ENCODE measurements at places on chromosomes 7 and 10.

DNA sequence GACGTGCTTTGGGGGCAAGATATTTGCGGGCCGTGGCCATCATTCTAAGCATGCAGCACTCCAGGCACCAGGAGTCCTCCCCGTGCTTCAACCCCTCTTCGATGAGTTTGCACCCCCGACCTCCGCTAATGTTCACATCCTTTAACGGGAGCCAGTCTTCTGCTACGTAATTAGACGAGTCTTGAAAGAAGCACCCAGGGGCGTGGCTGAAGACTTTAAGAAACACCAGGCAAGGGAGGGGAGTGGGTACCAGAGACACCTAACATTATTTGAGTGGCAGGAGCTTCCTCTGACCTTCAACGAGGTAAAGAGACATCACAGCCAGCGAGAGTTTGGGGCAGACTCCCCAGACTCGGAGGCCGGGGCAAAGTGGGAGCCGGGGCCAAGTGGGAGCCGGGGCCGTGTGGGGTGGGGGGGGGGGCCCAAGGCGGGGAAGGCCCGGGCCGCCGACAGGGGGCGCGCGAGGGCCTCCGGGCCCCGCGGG lies 31.1 kb upstream of the TOMM7 start:
- peak; percentile 60 for DNase-seq

DNA sequence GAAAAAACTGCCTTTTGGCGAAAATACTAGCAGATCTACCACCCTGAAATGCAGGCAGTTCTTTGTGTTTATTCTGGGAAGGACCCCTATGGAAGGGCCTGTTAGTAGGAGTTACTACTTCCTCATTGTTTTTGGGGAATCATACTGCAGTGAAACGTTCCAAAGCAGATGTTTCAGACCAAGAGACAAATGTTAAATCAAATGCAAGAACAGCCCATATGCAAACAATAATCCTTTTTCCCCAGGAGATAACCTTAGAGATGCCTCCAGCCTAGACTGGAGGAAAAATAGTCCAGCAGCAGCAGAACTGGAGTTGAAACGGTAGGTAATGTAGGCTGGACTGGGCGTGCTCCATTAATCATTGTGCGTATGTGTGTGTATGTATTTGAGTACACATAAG lies 65.9 kb upstream of the VWDE start:
- no peak for DNase-seq

DNA sequence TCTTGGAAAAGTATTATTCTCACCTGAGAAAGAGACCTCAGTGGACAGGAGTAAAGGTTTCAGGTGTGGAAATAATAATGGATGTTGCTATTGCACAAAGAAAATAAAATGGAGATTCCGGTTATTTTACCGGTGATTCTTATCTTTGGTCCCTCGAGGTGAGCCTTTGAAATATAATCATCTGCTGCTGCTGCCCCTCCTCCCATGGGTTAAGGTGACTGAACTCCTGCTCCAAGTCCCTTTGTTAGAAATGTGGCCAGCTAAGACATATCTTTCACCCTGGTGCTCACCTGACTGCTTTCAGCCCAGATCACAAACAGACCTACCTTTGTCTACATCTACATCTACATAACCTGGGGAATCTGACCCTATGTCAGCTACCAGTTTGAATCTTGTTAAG lies 5.7 kb downstream of the CUBN start:
- no peak for DNase-seq

- DNase-seq, result no peak
These were observed 1.1 kb downstream of the WDFY4 start for GRCh38 chr10:48685731-48686130.

DNA sequence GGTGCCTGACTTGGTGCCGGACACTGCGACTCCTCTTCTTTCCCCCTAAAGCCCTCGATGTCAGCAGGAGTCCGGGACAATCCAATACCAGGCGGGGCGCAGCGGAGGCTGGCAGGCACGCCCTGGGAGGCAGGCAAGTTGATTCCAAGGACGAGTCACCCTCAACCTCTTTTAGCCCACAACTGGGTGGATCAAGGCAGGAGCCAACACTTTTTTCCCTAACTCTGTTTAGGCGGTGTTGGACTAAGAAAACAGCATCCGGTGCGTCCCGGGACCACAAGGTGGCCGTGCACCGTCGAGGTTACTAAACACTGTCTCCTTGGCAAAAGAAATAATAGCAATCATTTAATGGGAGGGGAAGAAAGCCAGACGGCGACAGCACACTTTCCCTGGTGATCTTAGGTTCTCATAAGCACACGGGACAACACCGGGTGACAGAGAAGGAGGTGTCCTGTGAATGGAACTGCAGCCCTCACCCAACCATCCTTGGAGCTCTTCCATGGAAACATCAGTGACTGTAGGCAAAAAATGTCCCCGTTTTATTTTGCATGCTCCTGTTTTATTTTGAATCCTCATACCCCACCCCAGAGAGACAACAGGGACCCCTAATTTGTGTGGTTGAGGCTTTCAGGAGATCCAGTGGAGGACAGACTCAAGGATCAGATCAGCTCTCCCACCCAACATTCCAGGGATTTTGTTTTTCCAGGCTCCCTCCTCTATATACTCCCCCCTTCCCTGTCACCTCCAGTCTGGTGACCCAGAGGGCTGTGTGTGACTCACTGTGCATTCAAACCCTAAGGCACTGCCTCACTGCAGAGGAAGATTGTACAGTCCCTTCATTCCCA lies 1.3 kb upstream of the CALCR start:
- DNase-seq, result no peak

DNA sequence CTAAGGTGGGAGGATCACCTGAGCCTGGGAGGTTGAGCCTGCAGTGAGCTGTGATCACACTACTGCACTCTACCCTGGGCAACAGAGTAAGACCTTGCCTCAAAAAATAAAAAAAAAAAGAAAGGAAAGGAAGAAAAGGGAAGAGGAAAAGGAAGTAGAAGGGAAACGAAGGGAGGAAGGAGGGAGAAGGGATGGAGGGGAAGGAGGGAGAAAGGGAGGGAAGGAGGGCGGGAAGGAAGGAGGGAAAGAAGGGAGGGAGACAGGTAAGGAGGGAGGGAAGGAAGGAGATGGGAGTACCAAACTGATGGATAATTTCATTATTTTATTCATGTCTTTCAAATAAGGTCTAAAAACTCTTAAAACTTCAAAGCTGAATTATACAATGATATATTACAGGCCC lies 106.3 kb downstream of the KMT2C start:
- DNase-seq, result no peak

- DNase-seq, result no peak
These were observed 51.7 kb upstream of the FZD1 start for GRCh38 chr7:91212582-91212981.

DNA sequence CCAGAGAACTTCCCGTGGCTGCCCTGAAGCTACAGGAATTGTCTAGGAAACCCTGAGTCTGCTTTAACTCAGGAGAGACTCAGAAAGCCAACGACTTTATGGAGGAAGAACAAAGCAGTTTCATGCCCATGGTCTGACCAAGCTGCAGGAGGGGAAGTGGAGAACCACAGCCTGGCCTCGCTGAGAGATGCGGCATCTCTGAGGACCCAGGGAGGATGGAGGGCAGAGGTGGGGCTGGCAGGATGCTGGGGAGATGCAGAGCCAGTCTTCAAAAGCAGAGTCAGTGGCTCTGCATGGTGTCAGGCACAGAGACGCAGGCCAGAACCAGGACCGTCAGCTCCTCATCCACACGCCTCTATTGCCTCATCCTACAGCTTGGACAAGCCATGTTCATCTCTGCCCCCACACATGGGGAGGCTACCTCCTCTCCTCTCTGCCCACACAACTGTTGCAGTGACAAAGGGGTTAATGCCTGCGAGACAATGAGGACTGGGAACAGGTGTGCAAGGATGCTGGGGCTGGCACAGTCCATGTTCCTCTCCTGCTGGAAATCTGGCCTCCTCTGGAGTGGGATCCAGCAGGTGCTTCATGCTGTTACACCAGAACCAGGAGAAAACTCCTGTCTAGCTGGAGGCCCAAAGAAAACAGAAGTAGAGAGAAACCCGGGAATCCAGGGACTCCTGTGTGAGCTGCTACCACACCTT lies 267.0 kb downstream of the PLXNA4 start:
- no peak for DNase-seq

- DNase-seq, result no peak
These were observed 134.5 kb downstream of the PKD1L1 start for GRCh38 chr7:47813620-47814260.

Measured in stimulated activated naive CD4-positive, alpha-beta T cell treated with Interleukin-2 at 50 U/mL for 16 hours (primary cell).